ENCODE measurements at places on chromosomes 12 and 14.

DNA sequence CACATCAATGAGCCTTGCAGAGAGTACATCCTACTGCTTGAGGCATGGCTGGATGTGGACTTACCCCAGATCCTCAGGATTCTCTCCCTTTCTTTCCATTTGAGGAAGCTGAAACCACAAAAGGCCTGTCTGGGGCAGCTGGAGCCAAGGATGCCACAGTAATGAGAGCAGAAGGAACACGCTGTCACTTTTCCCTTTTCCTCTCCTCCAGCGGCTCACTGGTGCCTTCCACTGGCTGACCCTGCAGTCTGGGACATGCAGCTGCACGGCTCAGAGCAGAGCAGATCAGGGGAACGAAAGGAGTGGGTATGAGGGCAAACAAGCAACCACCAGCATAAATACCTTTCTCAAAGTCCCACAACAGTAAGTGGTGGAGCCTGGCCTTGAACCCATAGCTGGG lies 78.2 kb downstream of the GAS2L3 start:
- no peak for DNase-seq

DNA sequence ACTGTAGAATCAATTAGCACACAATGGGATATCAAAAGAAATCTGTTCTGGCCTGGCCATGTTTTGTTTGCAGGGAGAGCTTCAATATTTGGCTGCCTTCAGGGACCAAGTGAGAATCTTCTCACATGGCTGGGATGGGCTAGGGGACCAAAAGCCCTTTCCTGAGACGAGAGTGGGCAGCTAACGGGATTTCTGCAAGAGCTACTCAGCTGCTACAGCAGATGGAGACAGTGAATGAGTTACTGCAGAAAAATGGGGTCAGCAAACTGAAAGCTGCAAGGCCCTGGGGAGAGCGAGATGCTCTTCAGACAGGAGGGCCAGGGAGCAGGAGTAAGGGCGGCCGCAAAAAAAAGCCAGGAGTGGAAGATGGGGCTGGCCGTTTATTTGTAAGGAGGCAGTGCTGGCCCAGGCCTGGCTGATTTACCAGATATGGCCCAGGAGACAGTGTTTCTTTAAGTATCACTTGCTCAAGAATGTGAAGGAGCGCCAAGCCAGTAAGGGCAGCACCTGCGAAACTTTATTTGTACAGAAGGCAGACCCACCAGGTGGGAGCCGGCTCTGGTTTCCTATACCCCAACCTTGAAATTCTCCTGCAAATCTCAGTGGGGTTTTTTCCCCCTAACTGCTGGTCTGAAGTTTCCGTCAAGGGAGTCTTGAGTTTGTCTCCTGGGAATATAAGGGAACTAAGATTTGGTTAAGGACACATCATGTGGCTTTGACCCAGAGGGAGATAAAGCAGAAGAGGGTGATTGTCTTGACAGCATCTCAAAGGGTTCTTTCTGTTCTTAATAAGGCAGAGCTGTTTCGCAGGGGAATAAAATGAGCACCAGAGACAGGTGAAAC lies 57.8 kb downstream of the SSH1 start:
- no peak for DNase-seq

DNA sequence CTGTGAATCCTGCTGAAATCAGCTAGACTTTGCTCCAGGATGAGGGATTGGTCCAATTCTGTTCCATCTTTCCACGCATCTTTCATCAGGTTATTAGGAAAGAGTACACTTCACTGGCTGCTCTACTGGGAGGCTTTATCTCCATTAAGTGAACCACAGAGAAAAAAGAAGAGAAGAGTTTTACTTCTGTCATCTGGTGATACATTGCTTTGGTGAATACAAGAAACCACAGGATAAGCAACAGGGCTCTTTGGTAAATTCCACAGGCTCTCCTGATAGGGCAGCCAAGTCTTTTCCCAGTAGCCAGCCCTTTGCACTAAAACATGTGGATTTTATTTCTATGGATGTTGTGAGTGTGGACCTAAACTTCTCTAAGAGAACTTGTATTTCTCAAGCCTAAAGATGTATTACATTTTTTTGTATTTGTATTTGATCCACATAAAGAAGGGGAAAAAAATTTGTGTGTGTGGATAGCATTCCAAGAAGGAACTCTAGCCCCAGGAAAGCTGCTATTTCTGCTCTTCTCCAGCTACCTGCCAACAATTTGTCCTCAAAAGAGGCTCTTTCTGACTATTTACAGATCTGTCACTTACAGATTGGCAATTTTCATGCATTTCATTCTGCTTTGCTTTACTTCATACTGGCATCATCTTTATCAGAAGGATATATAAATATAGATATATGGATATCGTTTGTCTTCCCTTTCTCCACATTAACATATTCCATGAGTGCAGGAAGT lies 1117.6 kb upstream of the TMEM132C start:
- no peak for DNase-seq

DNA sequence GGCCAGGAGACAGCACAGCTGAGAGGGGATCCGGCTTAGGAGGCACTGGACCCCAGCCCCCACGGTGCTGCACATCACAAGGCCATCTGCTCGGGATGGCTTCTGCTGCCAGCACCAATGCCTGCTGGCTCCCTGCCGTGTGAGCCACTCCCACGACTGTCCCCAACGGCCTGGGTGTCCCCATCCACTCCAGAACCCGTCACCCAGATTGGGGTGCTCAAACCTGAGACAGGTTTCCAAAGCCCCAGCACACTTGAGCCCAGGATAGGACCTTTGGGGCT lies 102.4 kb downstream of the RFLNA start:
- DNase-seq: no peak

- DNase-seq: no peak
These were observed 1014.1 kb downstream of the TMTC2 start for GRCh38 chr12:83700838-83701237.

DNA sequence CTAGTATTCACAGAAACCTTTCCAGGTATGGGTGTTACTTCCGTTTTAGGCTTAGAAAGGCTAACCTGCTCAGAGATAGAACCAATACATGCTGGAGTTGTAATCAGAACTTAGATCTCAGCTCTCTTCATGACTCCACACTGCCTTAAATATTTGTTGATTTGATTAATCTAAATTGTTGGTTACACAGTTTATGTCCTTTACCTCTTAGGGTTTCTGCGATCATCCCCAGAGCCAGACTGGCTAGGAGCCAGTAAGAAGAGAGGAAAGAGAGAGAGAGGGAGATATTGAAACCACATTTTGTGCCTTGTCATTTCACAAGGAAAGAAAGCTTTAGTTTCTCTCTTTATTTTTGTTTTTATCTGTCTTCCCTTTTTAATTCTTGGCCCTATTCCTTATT lies 16.8 kb upstream of the MGP start:
- DNase-seq: no peak

- DNase-seq: peak; percentile 49
These were observed at the start of gene TMEM117 for GRCh38 chr12:43835656-43836474. Gene TMEM117 (plus strand): TSS chr12:43836081.

- DNase-seq: no peak
These were observed 19.7 kb downstream of the MARK3 start for GRCh38 chr14:103404920-103405319.

- no peak for DNase-seq
These were observed 13.3 kb downstream of the PPP2R5C start for GRCh38 chr14:101774814-101775213.

DNA sequence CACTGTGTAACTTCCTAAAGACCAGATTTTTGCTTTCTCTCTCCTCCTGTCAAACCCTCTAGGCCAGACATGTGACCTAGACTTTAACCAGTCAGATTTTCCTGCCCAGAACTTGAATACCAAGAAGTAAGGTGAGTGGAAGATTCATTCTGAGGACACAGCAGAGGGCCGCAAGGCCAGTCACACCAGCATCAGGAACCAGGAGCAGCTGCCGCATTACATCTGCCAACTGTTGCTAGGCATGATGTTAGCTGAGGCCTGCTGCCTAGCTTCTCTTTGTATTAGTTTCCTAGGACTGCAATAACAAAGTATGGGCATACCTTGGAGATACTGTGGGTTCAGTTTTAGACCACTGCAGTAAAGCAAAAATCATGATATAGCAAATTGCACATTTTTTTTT lies 101.9 kb upstream of the BMP4 start:
- DNase-seq: no peak

GRCh38 chr12:84786622-84787021 lies 126.0 kb downstream of the SLC6A15 start:
- no peak for DNase-seq

- no peak for DNase-seq
These were observed 37.7 kb downstream of the CFL2 start for GRCh38 chr14:34676516-34677211.

DNA sequence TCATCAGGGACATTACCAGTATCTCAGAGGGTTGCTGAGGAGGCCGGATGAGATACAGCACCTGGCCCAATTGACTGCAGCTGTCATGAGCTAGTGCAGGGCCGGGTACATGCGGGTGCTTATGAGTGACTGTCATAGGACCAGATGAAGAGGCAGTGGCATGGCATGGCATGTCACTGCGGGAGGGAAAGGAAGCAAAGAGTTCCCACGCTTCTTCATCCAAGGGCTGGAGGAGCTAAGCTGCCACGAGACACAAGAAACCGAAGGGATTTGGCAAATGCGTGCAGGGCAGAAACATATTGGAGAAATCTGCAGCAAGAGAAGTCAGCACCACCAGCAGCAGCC lies 10.7 kb upstream of the GPX2 start:
- DNase-seq: no peak

GRCh38 chr12:79452906-79453305 lies 237.9 kb downstream of the PAWR start:
- no peak for DNase-seq

DNA sequence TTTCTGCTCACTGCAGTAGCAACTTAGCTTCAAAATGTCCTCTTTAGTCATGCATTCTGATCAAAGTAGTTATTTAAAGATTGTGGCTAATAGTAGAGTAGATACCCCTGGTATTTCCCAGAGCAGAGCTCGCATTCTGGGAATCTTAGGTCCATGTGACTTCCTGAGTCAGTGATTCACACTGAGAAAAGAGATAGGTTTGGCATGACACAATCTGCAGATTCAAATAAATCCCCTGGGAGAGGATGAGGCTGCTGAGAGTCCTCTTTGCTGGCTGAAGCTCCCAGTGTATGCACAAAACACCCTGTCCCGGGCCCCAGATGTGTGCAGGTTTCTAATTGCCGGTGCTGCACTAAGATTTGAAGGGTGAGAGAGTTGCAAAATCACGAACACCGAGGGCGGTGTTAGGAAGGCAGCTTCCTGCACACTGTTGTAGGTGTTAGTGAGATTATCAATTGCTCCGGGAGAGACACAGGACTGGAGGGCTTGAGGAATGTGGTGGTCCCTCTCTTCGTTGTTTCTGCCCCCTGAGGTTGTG lies 233.2 kb downstream of the NRXN3 start:
- DNase-seq: no peak

DNA sequence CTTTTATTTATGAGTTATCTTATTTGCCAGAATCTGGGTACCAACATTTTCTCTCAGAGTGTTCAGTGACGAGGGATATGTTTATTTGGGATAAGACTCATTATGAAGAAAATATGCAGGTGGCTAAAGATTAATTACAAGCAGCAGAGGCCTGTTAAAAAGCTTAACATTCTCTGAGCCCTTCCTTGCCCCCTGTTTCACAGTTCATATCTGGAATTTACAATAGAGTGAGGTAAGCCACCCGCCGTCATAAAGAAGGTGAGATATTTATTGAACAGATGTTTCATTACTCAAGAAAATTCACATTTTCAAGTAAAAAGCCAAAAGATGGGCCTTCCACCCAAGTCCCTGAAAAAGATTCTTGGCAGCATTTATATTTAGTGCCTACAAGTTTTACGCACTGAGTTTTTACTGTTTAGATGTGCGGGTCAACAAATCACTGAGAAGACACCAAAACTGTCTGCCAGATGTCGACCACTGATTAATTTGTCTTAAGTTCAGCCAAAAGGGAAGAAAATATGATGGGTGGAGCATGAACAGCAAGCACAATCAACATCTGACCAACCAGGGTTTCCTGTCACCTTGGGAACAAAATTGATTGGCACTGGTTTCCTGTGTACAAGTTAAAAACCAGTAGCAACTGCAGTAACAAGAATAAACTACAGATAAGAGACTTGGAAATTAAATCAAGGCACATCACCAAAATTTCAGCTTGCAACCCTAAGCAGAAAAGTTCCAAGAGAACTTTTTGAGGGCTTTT lies 85.5 kb upstream of the PTPRB start:
- peak; percentile 9 for DNase-seq

- DNase-seq: no peak
These were observed 28.2 kb downstream of the KLRK1 start for GRCh38 chr12:10361622-10362021.

DNA sequence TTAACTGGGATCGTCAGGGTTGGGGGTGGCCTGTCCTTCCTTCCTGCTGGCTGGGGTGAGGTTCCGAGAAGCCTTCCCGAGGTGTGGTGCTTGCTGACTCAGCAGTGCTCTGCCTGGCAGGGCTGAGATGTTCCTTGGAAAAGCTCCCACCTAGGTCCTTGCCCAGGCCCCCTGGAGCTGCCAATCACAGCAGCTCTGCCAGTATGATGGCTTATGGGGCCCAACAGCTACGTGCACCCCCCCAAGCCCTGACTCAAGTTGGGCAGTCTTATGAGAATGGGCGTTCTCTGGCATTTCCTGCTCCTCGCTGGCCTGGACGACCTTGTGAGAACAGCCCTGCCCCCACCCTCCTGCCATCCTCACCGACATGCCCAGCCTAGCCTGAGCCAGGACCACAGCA lies 292.2 kb upstream of the CRY1 start:
- no peak for DNase-seq

DNA sequence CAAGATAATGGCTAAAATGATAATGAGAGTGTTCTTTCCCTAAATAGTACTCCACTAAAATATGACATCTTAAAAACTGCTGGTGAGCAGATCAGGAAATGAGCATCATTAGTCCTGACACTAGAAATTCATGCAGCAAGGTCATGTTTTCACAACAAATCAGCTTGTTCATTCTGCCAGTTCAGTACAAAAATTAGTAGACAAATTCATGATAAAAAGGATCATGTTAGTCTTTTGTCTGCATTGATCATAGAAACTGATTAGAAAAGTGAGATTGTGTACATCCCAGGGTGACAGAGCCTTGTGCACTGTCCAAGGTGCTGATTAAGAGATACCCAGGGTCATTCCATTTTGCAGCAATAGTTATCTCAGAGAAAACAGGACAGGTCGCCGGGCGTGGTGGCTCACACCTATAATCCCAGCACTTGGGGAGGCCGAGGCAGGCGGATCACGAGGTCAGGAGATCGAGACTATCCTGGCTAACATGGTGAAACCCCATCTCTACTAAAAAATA lies 163.6 kb downstream of the RIMBP2 start:
- DNase-seq: no peak

DNA sequence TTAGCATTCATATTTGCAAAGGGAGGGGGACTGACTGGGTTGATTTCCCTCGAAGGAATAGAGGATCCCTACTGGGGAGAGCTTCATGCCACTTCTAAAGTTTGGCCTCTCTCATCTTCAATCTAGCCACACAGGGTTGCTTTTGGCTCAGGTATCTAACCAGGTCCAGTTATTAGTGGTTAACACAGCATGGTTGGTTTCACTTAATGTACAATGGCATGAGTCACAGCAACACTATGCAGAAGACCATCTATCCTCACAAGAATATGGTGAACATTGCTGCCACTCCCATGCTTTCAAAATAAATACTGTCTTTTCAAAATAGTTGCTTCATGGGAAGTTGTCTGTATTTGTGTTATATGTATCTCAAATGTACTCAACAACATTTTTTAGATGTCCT lies 6.6 kb upstream of the RAB3IP start:
- DNase-seq: no peak
